ENCODE measurements at places on chromosomes 2 and 18.

DNA sequence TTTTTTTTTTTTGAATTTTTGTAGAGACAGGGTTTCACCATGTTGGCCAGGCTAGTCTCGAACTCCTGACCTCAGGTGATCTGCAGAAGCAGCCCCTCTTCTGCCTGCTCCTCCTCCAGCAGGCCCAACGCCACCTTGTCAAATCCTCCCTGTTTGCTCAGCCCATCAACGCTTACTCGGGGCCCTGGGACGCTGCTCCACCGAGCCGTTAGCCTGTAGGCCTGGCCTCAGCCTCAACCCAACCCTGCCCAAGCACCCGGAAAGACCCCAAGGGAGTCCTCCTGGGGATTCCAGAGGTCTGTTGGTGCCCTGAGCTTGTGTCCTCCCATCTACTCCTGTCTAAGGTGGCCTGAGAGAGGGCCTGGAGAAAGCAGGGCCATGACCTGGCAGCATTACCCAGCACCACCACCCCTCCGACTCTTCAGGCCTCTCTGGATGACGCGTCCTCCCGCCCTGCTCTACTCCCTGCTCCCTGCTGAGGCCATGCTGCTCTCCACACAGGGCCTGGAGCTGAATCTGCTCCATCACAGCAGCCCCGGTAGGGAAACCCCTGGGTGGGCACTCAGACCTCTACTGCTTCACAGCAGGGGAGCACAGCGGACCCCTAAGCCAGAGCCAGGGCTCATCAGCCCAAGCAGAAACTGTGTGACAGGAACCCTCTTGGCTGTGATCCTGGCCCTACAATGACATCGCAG lies 3.2 kb downstream of the STK25 start:
- DNase-seq = no peak

DNA sequence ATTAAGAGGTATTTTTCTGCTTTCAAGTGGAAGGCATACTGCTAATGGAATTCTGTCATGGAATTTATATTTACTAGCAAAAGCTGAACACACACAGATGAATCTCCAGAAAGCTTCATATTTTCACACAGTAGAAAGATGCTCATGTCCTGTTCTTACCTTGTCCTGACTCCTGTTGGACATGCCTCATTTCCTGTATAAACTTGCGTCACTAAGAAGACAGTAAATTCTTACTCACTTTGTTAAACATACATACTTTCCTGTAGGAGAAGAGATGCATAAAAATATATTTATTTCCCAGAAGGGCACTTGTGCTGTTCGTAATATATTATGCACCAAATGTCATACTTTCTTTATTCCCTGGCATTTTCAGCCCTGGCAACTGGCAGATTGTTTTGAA lies 238.3 kb upstream of the RASGRP3 start:
- no peak for DNase-seq

- no peak for DNase-seq
Measured at GRCh38 chr2:239769554-239770245, 255.4 kb downstream of the NDUFA10 start.

GRCh38 chr2:11799826-11800225 lies 53.4 kb downstream of the LPIN1 start:
- DNase-seq = no peak

- DNase-seq = no peak
Measured at GRCh38 chr2:198558176-198558575, 753.8 kb downstream of the PLCL1 start.
